ENCODE measurements at places on chromosomes 3 and 15.

- DNase-seq = no peak
Observed at GRCh38 chr3:171950373-171950772, 89.0 kb upstream of the FNDC3B start.

- DNase-seq = no peak
Observed at GRCh38 chr3:48552111-48552951, 4.3 kb downstream of the PFKFB4 start.

- DNase-seq = no peak
Observed at GRCh38 chr3:52322466-52322865, 6.3 kb downstream of the DNAH1 start.

- DNase-seq = no peak
Observed at GRCh38 chr3:183944775-183945174, 60.1 kb upstream of the PARL start.

- no peak for DNase-seq
Observed at GRCh38 chr15:49151831-49152230, 3.6 kb downstream of the COPS2 start.

- no peak for DNase-seq
Observed at GRCh38 chr3:184338511-184338945, 1.1 kb downstream of the FAM131A start.

- no peak for DNase-seq
Observed at GRCh38 chr15:78170848-78171773, 21.9 kb downstream of the IDH3A start.

DNA sequence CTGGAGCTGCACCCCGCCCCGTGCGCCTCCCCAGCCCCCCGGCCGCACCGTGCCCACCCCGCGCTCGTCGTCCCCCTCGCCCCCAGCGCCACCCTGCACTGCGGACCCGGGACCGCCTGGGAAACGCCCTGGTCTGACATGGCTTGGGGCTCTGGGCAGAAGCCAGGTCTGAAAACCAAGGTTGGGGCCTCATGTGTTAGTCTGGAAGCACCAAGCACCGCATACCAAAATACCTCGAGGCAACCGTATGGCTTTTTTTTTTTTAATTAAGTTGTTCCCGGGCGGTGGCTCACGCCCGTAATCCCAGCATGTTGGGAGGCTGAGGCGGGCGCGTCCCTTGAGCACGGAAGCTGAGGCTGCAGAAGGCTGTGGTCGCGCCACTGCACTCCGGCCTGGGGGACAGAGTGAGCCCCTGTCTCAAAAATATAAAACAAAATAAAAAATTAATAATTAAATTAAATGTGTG, 91.5 kb upstream of the CHD2 start:
- no peak for DNase-seq

DNA sequence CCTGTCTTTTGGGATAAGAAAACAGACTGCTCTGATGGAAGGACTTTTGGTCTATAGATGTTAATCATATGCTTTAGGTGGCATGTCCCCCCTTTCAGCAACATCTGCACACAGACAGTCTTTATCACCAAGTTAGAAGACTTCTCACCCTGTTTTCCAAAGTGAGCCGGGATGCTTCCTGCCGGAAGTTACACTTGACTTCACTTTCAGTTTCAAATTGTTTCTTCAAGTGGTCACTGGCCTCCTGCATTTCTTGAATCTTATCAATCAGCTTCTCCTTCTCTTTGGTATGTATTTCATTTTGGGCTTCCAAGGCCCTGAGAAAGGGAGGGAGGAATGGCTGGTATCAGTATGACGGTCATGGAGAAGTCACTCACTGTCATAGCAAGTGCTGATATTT, 27.2 kb upstream of the GNB5 start:
- DNase-seq = peak; percentile 54

- no peak for DNase-seq
Observed at GRCh38 chr15:56082263-56082761, 88.9 kb upstream of the NEDD4 start.

- peak; percentile 32 for DNase-seq
Observed at GRCh38 chr3:193743702-193744047, 150.7 kb downstream of the OPA1 start.

DNA sequence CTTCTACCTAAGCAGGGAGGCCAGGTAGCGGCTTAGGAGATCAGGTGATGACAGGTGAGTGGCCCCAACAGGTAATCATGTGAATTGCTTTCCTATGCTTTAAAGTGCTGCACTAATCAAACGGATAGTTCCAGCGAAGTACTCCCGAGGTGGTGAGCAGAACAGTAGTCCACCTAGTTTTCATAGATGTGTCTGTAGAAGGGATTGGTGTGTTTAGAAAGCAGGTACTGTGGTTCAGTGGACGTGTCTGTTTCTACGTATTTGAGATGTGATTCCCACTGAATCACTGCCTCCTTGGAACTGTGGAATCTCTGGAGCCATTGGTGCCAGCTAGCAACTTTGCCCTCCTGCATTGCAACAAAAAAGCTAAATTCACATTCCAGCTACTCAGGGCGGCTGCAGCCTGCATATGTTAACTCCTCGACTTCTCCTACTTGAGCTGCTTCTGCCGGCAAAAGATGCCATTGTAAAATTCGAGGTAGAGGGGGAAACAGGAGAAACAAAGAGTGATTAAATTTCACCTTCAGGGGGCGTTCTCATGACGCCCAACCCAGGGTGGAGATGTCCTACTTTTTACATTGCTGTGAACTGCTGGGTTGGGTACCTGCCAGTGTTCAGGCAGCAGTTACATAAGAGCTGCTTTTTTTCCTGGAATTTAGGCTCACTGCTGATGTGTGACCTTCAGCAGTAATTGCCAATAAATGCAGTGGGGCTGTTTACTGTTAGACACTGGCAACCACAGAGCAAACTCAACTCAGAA, 227.3 kb downstream of the ITPR1 start:
- no peak for DNase-seq

- DNase-seq = no peak
Observed at GRCh38 chr3:11134794-11135193, 19.5 kb upstream of the HRH1 start.

GRCh38 chr3:40170395-40170794, 139.1 kb upstream of the EIF1B start:
- DNase-seq = no peak

DNA sequence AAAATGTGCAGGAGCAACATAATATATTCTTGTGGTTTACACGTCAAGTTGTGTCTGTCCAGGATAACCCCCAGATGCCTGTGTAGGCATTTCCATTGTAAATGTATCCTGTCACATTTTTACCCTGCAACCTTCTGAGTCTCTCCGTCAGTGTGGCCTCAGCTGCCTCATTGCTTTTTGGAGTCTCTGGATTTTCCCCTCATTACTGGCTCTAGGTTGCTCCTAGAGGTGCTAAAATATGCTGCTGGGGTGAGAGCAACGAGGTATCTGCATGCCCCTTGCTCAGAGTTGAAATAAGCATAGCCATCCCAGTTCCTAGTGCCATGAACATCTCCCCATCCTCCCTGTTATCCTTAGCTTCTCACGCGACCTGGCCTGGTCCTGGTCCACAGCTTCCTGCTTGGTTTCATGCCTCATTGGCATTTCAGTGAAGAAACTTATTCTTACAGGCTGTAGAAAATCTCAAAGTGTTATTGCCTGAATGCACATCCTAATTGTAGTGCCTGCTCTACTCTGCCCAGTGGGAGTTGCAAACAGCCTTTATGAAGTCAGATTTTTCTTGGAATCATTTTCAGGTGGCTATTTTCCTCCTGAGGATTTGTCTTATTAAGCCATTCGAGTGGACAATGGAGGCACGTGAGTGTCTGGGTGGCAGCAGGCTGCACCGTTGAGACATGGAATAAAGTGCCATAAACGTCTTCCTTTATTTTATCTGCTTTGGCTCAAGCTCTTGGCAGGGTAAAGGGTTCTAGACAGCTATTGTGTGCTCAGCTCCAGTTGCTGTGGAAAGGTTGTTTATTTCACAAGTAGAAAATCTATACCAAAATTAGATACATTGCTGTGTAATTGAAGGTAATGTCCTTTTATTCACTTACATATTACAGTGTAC, 33.2 kb downstream of the OXNAD1 start:
- DNase-seq = no peak

GRCh38 chr3:108603691-108604090, 14.2 kb downstream of the DZIP3 start:
- DNase-seq = no peak

GRCh38 chr15:48266024-48266689, 60.1 kb downstream of the SLC12A1 start:
- DNase-seq = no peak

- no peak for DNase-seq
Observed at GRCh38 chr3:9224490-9224889, 25.0 kb downstream of the SRGAP3 start.

DNA sequence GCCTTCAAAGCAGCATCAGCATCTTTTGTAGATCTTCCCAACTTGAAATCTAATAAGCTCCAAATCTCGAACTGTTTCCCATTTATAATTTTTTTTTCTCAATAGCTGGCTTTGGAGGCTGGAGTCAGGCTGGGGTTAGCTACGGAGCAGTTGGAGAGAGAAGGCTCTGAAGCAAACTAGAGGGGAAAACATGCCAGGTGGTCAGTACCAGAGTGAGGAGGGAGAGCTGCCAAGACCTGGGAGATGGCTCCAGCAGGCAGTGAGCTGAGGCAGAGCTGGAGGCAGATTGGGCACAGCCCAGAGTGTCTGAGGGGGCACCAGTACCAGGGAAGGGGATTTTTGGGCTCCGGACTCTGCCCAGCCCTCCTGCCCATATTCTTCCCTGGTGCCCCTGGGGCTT, 311.2 kb downstream of the RPLP1 start:
- DNase-seq = no peak

GRCh38 chr3:139937674-139938279, 2.8 kb downstream of the CLSTN2 start:
- peak; percentile 83 for DNase-seq

DNA sequence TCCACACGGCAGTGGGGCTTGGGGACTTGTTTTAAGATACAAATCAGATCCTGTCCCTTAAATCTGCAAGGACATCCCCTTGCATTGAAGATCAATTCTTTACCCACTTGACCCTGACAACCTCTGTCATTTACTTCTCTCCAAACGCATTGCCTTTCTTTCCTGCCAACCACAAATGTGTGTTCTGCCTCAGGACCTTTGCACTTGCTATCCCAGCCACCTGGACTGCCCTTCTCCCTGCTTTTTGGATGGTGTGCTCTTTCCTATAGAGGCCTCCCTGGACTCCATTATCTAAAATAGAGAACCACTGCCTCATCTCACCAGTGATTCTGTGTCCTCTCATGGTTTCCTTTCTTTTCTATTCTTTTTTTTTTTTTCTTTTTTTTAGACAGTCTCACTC, 1.5 kb upstream of the RPL29 start:
- DNase-seq = no peak

GRCh38 chr3:8441969-8442559, 59.6 kb upstream of the LMCD1 start:
- no peak for DNase-seq

DNA sequence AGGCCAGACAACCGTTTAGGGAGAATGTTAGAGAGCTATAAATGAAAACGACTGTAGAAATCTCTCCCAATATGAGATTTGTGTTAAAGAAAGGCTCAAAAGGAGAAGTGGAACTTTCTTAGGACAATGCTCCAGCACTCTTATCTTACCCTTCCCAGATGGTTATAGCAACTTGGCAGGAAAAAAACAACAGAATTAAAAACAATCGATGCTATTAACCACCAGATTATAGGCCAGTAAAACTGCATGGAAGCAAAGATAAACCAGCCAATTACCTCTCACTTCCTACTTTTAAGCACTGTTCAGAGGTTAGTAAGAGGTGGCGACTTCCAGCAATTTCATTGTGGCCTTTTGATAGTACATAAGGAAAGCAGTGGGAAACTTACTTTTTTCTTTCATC, 72.9 kb downstream of the TMCC1 start:
- no peak for DNase-seq

DNA sequence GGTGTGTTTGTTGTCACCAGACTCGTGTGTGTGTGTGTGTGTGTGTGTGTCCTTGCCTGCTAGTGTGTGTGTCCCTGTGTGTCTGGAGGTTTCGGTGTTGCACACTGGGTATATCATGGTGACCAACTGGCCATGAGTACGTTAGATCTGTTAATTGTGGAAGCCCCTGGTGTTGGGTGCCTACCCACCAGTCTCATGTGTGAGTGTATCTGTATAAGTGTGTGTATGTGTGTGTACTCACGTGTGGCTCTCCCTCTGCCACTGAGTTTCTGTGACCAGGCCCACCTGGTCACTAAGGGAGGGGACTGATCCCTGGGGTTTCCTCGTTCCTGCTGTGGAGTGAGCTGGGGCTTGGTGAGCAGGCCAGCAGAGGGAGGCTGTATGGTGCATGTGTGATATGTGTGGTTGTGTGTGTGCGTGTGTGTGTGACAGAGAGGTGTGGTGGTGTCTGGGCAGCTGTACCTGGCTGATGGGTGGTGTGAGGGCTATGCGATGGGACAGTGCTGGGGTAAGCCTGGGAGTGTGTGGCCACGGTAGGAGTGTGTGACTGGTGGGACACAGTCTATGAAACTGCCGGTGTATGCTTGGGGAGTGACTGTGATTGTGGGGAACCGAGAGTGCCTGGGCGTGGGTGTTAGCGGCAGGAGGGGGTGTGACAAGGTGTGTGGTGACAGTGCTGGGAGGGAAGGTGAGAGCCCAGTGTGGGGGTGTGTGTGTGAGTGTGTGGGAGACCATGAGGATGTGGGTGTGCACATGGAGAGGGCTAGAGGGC, 1.8 kb downstream of the PRKCD start:
- DNase-seq = no peak

DNA sequence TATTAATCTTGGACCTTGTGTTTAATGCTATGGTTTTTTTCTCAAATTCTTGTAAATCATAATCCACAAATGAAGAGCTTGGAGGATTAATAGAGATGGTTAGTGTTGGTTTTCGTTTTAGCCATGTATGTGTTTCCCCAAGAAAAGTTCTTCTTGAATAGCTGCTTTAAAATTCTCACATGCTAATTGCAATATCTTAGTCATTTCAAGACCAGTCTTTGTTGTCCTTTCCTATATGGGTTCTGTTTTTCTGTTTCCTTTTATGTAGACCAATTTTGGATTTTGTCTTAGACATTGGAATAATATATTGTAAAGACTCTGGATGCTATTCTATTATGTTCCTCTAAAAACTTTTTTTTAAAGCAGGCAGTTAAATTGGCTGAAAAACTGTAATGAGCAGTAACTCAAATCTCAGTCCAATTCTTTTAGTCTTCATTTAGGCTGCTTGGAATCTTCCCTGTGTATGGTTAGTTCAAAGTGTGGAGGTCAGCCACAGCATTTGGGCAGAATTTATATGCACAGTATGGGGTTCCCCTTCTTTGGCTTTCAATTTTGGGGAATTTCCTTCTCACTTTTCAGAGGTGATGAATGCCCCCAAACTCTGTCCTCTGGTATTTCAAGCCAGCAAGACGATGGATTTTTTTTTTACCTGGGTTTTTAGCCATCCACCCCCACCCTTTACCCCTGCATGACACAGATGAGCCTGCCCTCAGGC, 39.1 kb upstream of the DNAJC13 start:
- no peak for DNase-seq

DNA sequence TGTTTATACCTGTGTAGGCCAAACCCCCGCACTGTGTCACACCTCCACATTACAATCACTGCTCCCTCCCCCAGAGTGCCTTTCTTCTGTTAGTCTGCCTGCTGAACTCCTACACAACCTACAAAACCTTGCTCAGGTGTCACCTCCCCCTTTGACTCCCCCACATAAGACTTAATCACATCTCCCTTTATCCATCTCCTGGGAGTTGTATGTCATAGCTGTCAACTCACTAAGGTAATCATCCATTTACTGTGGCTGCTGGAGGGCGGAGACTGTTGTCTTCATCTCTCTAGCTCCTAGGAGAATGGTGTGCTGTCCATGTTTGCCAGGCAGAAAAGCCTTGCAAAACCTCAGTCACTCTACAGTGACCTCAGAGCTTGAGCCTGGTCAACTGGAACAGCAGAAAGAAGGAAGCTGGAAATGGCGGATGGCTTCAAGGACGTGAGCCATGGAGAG, 43.8 kb downstream of the ZNF710 start:
- DNase-seq = no peak

Measured in osteocyte (in vitro differentiated cells).